GM20000 (cell line): ENCODE measurements at places on chromosomes 3 and 15.

GRCh38 chr3:172043233-172043632 is 3.9 kb downstream of the FNDC3B start:
- no peak for DNase-seq

DNA sequence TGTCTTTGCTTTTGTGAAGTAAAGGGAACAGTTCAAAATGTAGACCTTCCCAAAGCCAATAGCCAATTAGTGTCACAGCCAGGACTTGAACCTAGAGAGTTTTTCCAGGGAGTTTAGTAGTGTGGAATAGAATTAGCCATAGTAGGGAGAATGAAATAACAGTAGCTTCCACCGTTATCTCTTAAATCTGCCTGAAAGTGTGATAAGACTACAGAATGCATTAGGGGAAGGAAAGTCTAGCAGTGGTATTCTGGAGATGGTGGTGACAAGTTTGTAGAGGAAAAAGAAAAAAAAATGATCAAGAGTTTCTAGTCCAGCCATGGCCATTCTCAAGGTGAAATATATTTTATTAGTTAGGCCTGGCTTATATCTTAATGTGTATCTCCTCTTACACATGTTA is 13.8 kb downstream of the ATP11B start:
- no peak for DNase-seq

DNA sequence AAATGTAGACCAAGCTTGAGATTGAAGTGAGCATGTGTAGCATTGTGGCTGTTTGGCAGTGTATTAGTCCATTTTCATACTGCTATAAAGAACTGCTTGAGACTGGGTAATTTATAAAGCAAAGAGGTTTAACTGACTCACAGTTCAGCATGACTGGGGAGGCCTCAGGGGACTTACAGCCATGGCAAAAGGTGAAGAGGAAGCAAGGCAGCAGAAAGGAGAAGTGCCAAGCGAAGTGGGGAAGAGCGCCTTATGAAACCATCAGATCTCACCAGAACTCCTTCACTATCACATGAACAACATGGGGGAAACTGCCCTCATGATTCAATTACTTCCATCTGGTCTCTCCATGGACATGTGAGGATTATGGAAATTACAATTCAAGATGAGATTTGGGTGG is 8.6 kb upstream of the CERS3 start:
- DNase-seq = no peak

- DNase-seq = no peak
Observed at GRCh38 chr15:81433462-81433861, 59.4 kb upstream of the TMC3 start.

- no peak for DNase-seq
Observed at GRCh38 chr3:98038876-98039275, 3.8 kb upstream of the GABRR3 start.

DNA sequence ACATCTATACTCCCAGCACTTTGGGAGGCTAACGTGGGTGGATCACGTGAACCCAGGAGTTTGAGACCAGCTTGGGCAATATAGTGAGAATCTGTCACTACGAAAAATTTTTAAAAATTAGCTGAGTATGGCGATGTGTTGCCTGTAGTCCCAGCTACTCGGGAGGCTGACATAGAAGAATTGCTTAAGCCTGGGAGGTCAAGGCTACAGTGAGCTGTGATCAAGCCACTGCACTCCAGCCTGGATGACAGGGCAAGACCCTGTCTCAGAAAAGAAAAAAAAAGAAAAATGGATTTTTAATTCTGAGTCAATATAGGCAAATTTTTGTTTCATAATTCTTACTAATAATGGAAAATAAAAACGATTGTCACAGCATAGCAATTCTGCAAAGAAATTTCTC is 13.3 kb downstream of the C3orf49 start:
- no peak for DNase-seq

DNA sequence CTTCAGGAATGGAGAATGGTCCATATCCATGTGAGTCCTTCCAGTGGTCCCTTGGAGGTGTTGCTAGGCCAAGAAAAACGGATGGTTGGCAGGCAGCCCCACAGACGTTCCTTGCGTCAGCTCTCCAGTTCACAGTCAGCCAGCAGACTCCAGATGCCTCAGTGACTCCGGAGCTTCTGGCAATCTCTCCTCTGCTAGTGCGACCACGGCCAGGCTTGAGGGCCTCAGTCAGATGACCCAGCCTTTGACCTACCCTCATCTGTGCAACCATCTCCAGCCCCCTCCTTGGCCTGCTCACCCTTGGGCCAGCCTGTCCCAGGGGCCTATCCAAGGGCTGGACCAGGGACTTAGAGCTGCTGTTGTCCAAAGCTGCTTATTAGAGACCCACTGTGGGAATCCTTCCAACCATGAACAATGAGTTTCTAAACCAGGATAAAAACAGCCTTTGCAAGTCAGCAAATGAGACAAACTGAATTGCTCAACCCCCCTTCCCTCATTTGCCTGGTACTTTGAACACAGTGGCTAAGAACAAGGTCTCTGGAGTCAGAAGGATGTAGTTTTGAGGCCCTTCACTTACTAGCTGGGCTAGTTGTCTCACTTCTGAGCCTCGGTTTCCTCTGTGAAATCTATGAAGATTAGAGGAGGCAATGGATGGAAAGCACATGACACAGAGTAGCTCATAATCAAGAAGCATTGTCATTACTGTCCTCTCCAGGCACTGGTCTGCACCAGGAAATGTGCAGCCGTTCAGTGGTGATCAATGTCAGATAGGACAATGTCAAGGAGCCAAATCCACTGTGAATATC is 44.8 kb downstream of the ANP32A start:
- DNase-seq = no peak

GRCh38 chr15:58473724-58474123 is 41.9 kb downstream of the LIPC start:
- no peak for DNase-seq
